LHCN-M2 (cell line): ENCODE measurements at places on chromosomes 5 and 9. TPM values are rescaled to one million over a fixed set of nuclear protein-coding genes. Genes with fewer than 3 reads are reported as not detected.

The HAPLN1 gene
- under 0.01 TPM in 1 of 2 replicates, not detected in the other for total RNA-seq

The DEPDC1B gene
- total RNA-seq: 19.7 and 20.9 TPM in 2 replicates

The IFNA2 gene
- total RNA-seq: not detected in 2 replicates

The FASTKD3 gene
- 12.5 and 14.6 TPM in 2 replicates for total RNA-seq

The CTSL gene
- total RNA-seq: 455 and 500 TPM in 2 replicates

The APBA1 gene
- total RNA-seq: 3.1 TPM in 2 replicates

The C8G gene
- not detected in 2 replicates for total RNA-seq

The SPINK4 gene
- total RNA-seq: not detected in 2 replicates

The PCDHGA1 gene
- total RNA-seq: 5.3 and 7.1 TPM in 2 replicates

The SLC25A25 gene
- total RNA-seq: 24.9 and 25.2 TPM in 2 replicates

- DNase-seq: peak; percentile 71
These were observed 352.7 kb upstream of the GRAMD2B start for GRCh38 chr5:126070481-126070880.

GRCh38 chr5:111256128-111256527, 31.9 kb downstream of the CAMK4 start:
- DNase-seq: no peak

DNA sequence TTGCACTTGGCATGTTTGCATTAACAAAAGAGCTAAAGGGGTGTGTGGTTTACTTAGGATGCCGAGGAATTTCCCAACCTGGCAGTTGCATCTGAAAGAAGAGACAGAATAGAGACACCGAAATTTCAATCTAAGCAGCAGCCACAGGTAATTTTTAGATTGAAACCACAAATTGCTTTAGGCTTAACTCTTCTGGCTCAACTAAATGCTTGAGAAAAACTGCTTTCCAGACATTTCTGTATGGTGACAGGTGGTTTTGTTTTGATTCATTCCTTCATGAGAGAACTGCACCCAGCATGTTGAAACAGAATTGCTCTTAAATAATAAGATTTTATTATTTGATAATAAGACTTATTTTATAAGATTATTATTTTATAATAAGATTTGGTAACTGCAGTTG, 21.5 kb downstream of the SECISBP2 start:
- DNase-seq: no peak

DNA sequence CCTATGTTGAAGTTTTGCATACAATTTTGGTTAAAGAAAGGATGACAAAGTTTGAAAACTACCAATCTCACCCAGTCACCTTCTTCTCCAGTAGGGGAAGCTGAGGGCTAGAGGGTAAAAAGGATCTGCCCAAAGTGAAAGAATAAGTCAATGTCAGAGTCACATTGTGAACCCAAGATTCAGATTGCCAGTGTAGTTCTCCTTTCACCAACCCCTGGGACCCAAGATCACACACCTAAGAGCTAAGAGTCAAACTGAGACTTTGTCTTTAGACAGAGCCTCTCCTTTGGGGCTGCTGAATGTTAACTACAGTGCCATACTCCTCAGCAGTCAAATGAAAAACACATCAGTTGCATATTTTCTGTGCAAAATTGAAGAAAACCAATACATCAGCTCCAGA, 210.6 kb downstream of the ATP10B start:
- no peak for DNase-seq

DNA sequence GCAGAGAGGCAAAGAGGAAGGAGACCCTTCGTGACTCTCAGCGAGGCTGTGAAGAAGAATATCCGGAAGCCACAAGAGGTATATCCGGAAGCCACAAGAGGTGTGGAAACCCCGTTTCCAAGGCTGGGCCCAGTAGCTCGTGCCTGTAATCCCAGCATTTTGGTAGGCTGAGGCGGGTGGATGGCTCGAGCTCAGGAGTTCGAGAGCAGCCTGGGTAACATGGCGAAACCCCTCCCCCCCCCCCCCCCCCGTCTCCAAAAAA, 612 bp upstream of the BBLN start:
- DNase-seq: no peak

DNA sequence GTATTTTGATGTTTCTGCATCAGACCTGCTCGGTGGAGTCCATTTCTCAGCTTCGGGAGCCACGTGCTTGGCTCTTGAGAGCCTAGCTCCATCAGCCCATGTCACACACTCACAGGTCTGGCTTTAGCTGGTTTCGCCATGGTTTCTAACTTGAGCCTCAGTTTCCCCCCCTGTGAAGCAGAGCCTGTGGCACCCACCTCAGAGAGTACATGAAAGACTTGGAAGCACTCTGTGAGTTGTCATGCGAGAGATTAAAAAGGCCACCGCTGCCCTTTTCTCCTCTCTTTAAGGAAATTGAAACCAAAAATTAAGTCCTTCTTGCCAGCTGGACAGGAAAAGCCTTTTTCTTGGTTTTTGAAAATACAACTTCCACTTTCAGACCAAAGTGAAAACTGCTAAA, 8.8 kb downstream of the TENT4A start:
- peak; percentile 14 for DNase-seq

DNA sequence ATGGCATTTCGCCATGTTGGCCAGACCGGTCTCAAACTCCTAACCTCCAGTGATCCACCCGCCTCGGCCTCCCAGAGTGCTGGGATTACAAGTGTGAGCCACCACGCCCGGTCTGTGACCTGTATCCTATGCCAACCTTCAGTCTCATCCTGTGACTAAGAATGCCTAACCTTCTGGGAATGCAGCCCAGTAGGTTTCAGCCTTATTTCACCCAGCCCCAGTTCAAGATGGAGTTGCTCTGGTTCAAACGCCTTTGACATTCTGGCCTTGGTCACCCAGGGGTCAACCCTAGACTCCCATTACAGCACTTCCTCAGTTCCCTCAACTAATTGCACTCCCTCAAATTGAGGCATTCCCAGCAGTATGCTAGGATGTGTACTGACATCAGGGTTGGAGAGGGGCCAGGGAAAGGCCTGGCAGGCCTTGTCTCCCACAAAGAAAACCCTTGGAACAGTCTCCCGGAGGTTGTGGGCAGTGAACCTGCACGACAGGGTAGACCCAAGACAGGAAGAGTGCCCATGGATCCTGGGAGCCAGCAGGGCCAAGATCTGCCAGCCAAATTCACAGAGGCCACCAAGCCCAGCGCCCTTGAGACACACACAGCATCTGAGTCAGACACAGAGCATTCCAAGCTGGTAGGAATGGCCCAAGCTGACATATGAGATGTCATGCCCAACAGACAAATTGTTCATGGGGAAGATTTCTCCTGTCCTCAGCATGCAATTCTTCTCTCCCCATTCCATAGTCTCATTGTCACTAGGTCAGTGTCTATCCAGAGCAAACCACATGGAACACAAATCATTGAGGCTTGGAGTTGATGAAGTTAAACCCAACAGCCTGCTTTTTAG, 24.9 kb upstream of the SMU1 start:
- peak; percentile 75 for DNase-seq

DNA sequence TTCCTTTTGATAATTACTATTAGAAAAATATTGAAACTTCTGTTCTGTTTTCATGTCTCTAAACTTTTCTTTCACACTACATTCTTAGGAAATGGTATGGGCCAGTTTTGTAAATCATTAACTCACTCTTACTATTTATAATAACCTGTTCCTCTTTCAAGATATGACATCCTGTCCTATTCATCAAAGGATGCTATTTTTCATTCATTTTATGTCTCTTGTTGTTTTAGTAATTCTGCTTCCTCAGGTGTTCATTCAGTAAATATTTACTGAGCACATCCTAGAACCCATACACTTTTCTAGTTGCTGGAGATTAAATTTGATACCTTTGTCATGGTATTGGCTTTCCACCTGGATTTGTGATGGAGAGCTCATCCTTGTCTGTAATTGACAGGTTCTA, 58.0 kb downstream of the GDA start:
- no peak for DNase-seq

- DNase-seq: peak; percentile 95
These were observed 650.3 kb downstream of the CCDC171 start for GRCh38 chr9:16202914-16203728.

DNA sequence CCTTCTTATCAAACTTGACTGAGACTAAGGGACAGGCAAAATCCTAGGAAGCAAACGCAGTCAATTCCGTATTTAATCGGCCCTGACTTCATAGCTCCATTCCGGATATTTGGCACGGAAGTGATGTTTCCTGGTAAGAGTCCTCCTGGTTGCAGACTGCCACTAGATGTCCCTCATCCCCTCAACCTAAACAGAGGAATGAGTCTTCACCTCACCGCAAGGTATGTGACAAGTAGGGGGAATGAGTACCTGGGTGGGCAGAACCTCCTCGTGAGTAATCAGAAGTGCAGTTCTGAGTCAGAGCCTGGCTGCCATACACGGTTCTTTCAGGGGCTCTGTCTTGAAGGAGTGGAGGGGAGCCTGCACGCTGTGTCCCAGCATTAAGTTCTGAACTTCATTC, 173.6 kb downstream of the MUSK start:
- no peak for DNase-seq

DNA sequence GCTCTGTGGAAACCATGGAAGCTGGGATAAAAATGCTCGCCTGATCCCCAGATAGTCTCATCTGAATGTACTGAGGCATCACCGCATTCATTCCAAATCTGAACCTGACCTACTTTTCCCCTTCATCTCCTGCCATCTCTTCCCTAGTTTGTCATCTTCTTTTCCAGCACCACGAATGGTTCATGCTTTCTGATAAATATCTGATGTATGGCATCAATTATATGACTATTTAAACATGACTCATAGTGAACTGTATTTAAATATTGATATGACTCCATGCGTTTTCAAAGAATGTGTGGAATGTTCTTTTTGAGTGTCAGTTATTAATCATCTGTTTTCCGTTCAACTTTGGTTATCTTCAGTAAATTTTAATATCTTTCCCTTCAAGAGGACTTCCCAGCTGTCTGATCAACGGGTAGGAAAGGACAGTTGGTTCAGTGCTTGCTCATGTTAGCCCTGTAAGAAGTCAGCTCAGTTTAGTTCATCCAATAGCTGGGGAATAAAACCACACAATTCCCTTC, 21.1 kb downstream of the BASP1 start:
- DNase-seq: peak; percentile 90

- DNase-seq: no peak
These were observed 9.1 kb upstream of the SYNPO start for GRCh38 chr5:150631326-150631701.

DNA sequence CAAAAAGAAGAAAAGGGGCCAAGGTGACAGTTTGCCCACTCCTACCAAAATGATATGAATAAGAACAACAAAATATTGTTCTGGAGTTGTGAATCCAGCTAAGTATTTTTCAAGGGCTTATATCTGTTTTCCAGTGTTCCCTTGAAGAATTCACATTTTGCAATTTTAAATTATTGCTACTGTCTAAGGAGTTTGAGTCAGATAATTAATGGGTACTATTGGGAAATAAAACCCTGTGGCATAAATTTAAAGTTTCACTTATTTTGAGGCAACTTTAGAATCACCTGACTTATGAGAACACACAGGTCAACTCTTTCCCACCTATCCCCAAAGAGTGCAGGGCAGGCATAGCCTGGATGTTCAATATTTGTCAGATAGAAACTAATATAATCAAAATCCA, 188.0 kb upstream of the GHR start:
- no peak for DNase-seq

DNA sequence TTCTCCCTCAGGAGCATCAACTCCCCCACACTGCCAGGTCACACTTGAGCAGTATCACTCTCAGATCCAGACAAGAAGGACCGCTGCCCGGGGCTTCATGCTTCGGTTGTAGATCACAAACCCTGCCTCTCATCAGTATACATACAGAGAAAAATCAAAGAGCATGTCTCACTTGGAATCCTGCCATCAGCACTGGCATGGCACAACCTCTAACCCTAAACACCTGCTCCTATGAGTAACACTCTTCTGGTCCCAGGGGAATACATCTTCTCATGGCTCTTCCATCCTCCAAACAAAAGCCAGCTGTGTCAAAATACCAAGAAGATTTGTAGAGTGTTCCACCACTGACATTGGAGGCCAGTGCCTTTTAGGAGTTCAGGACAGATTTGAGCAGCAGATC, 84.8 kb upstream of the MIER3 start:
- DNase-seq: peak; percentile 64

- no peak for DNase-seq
These were observed 80.1 kb downstream of the EFNA5 start for GRCh38 chr5:107590686-107591085.

DNA sequence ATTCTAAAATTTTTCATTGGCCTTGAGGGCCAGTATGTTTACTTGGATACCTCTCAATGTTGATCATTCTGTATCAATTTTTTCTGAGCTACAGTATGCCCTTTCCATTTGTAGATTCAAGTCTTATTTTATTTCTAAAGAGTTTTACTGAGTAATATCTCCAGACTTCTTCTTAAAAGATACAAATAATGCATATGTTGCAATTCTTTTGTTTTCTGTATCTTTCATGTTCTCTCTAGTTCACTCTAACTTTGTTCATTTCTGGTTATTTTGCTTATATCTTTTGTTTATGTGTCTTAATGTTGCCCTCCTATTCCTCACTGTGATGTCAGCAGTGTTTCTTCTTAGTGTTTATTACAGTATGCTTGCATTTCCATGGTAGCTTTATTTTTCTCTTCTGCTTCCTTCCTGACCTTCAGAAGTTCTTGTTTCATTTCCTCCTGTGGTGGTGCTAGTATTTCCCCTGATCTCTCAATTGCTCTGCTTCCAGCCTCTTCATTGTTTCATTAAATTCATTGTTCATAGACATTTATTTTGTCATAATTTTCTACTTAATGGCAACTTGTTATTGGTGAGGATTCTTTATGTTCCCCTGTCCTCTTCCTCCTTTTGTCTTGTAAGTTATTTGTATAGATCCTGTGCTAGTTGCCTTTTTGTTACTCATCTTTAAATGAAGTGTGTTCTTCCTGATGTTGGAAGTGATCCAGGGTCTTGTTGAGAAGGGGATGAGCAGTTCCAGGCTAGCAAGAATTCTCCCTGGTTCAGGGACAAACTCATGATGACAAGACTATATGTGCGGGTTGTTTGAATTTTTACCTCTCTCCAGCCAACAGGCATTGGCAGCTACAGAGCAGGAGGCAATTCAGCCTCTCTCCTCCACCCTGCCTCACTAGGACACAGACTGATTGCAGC, 160.8 kb downstream of the DEPDC1B start:
- no peak for DNase-seq

DNA sequence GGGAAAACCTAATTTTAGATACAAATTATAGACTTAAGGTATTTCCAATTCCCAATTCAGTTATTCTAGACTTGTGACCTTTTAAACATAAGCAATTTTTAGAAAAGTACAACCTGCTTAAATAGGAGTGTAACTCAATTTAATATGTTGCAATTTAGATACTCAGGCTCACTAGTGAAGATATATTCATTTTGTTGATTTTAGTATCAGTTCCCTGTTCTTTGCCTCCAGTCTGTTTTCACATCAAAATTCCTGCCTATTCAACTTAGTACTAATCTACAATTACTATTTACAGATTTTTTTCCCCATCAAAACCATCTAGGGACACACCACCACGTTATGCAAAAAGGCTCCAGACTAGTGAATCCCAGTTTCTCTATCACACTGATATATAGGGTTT, 30.4 kb downstream of the PWWP2A start:
- no peak for DNase-seq

- no peak for DNase-seq
These were observed 110.5 kb upstream of the MAP1B start for GRCh38 chr5:71996789-71997188.
